ENCODE measurements at places on chromosomes 5 and 9.

DNA sequence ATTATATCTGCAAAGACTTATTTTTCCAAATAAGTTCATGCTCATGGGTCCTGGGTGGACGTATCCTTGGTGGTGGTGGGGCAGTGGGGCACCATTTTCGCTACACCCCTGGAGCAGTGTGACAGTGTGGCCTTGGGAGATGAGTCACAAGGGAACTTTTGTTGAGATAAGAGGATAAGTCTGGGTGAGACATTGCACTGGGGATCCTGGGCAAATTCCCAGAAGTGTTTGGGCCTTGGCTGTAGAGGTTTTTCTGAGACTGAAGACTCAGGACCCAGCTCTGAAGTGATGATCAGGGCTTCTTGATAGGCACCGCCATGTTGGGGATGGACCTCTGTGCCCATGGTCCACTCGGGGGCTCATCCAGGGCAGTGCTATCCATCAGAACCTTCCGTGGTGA is 149.4 kb downstream of the MACROH2A1 start:
- no peak for DNase-seq

DNA sequence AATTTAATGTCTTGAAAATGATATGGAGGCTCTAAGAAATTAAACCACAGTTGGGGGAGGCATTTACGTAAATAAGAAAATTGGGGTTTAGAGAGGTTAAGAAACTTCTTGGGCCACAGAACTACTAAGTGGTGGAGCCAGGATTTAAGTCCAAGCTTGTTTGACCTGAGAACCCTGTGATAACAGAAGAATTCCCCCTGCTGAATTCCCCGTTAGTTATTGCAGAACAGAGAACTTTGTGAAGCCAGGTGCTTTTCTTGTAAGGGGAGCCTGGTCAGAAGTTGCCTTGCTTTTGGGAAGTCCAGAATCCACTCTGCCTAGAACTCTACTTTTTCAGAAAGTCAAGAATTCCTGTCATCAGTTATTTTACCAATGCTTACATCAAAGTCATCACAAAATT is 309.3 kb upstream of the SEMA6A start:
- no peak for DNase-seq

- DNase-seq = no peak
Measured at GRCh38 chr5:168830833-168831232, 251.7 kb upstream of the PANK3 start.

DNA sequence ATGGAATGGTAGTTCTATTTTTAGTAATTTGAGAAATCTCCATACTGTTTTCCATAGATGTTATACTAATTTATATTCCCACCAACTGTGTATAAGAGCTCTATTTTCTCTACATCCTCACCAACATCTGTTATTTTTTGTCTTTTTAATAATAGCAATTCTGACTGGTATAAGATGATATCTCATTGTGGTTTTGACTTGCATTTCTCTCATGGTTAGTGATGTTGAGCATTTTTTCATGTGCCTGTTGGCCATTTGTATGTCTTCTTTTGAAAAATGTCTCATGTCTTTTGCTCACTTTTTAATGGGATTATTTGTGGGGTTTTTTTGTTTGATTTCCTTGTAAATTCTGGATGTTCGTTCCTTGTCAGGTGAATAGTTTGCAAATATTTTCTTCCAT is 154.4 kb downstream of the ZSWIM6 start:
- DNase-seq = no peak

- no peak for DNase-seq
Measured at GRCh38 chr5:156295431-156295830, 31.5 kb upstream of the SGCD start.

DNA sequence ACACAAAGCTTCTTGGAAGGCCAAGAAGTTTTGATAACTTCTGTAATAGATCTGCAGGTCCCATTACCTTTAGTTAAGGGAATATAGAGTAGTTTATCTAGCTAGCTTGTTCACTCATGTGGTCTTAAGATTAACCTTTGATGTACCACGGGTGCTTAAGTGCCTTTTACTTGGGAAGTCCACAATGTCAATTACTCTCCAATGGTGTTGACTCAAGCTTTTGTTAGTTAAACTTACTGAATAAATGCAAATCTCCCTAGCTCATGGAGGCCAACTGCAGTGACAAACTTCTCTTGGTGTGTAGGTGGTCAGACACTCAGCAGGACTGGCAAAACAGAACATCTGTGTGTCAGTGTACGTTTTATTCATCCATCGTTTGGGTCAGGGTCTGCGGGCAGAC is 501.5 kb downstream of the ELAVL2 start:
- no peak for DNase-seq

DNA sequence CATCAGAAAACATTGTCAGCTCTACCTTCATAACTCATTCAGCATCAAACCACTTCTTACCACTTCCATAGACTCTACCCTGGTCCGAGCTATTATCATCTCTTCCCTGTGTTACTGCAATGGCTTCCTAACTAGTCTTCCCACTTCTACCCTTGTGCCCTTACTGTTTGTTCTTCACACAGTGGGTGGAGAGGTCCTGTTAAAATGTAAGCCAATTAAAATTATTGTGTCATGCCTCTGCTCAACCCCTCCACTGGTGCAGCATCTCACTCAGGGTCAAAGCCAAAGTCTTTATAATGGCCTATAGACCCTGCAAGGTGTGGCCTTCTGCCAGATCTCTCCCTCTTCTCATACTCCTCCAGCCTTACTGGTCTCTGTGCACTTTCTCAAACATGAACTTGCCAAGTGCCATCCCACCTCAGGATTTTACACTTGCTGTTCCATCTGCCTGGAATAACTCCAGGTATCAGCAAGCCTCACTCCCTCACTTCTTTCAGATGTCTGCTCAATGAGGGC is 22.8 kb upstream of the ARAP3 start:
- no peak for DNase-seq

DNA sequence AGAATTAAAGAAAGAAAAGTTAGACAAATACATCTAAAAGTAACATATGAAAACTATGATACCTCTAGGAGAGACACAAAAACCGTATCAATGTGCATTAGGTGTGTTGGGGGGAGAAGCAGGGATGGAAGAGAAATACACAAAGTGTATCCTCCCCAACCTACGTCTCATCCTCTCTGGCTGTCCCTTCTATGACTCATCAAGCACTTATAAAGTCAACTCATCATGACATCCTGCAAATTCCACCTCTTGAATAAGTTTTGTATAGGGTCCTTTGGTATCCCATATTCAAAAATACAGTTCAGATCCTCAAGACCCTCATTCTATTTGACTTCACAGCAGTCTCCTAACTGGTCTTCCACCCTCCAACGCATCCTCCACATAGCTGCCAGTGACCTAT is 917.6 kb upstream of the DMAC1 start:
- no peak for DNase-seq

GRCh38 chr5:134742134-134742533 is 3.8 kb downstream of the CAMLG start:
- no peak for DNase-seq

- no peak for DNase-seq
Measured at GRCh38 chr5:34001241-34001841, 6.5 kb downstream of the AMACR start.

GRCh38 chr5:3145641-3146040 is 394.2 kb upstream of the IRX2 start:
- no peak for DNase-seq

DNA sequence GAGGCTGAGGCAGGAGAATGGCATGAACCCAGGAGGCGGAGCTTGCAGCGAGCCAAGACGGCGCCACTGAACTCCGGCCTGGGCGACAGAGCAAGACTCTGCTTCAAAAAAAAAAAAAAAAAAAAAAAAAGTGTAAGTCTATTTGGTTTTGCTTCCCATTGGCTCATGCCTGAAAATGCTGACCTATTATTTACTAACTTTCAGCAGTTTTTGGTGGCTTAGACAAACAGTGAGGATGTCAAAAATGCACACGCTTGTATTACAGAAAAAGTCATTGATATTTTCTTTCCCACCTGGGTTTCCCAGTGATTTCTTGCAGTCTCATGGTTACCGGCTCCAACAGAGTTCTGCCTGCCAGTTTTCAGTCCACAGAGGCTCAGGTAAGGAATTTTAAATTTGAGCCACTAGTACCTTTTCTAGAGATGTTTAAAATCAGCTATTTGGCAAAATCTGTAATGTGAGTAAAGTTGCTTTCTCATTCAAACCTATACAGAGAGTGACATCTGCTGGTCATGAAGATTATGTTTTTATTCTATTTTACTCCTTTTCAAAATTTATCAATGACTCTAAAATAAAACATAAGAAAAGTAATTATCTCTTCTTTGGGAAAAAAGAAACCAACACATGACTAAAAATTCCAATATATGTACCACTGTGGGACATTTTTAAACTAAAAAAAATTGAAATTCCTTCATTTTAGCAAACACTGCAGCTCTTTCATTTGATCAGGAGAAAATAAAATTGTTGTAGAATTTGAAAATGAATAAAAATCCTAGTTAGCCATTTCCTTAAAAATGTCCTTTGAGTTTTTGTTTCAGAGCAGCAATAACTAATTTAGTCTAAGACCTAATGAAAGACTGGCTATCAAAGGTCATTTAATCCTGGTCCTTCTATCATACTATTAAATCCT is 8.8 kb downstream of the FAM200C start:
- no peak for DNase-seq

GRCh38 chr5:179254638-179255271 is 90.5 kb downstream of the ADAMTS2 start:
- no peak for DNase-seq

DNA sequence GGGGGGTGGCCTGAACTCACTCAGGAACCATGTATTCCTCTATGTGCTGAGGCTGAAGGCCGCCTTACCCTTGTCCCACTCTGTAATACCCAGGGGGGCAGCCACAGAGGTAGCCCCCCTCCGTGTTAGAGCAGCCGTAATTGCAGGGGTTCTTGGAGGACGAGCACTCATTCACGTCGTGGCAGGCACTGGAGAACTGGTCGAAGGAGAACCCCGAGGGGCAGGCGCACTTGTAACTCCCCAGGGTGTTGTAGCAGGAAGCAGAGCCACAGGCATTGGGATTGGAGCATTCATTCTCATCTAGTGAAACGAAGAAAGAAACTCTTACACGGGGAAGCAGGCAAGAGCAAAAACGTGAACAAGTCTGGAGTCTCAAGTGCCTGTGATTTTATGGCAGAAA is 179.8 kb downstream of the SLC12A2 start:
- no peak for DNase-seq

DNA sequence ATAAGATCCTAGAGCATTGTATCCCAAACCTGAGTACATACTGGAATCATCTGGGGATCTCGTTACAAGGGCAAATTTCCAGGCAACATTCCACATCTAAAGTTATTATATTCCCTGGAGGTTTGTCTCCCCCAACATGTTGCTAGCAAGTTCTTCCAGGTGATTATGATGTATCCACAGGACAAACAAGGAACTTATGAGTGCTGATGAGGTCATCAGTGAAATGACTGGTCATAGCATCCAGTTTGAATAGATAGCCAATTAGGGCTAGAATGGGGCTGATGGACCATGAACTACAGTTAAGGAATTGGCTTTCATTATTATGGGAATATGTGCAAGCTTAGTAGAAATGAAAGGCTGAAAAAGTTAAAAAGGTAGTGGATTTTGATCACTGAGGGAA is 115.2 kb downstream of the CWC27 start:
- no peak for DNase-seq

GRCh38 chr5:14742498-14742897 is 78.0 kb downstream of the OTULIN start:
- no peak for DNase-seq

DNA sequence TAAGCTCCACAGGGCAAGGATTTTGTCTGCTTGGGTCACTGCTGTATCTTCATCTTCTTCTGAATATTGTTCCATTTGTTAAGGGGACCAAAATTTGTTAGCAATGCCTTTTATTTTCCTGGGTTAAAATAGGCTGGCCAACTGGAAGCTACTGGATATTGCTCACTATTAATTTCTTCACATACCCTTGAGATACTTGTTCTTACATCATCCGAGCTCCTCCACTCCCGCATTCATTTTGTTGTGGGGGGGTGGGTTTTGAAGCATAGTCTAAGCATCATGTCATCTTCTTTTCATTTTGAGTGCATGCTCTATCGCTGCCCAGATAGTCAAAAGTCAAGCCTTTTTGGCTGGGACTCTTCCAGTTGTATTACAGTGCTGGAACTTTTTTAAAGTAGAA is 42.5 kb upstream of the PIK3R1 start:
- DNase-seq = no peak

GRCh38 chr9:88984543-88984883 is 6.8 kb upstream of the S1PR3 start:
- DNase-seq = no peak

GRCh38 chr9:25954209-25954608 is 276.0 kb upstream of the TUSC1 start:
- DNase-seq = no peak

- peak; percentile 50 for DNase-seq
Measured at GRCh38 chr9:2015581-2016407, 647 bp downstream of the SMARCA2 start.

- no peak for DNase-seq
Measured at GRCh38 chr9:28267351-28267750, 694.1 kb upstream of the C9orf72 start.

DNA sequence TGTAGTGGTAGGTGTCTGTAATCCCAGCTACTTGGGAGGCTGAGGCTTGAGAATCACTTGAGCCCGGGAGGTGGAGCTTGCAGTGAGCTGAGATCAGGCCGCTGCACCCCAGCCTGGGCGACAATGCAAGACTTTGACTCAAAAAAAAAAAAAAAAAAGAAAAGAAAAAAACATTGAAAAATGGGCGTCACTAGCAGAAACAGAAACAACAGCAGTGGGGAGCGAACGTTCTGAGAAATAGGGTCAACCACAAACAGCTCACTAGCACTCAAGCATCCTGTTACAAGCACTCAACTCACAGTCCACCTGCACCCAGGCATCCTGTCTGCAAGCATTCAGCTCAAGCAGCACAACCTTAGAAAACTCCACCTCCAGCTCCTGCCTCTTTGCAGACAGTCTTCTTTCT is 17.2 kb downstream of the TRIM14 start:
- DNase-seq = peak; percentile 75

- no peak for DNase-seq
Measured at GRCh38 chr5:143094087-143094521, 309.4 kb downstream of the NR3C1 start.

- DNase-seq = no peak
Measured at GRCh38 chr5:98770911-98771322, 2.5 kb upstream of the RGMB start.

DNA sequence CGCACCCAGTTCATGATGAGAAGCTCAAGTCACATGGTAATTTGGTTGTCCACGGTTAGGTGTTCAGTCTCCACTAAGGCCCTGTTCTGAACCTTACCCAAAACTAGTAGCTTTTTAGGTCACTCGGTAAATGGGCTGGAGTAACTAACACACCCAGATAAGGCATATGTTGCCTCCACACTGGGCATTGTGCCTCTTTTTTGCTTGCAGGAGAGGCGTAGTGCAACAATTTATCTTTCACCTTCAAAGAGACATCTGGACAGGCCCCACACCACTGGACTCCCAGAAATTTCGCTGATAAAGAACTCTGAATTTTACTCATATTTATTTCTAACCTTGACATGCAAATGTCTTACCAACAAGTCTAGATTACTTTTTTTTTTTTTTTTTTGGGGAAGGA is 16.8 kb upstream of the PTGES start:
- DNase-seq = no peak

- DNase-seq = no peak
Measured at GRCh38 chr5:146745931-146746577, 132.5 kb downstream of the PPP2R2B start.
